CD8-positive, alpha-beta memory T cell (primary cell): ENCODE measurements at places on chromosomes 3 and 15.

GRCh38 chr3:184155644-184156521, 706 bp downstream of the DVL3 start:
- peak; percentile 26 for DNase-seq

DNA sequence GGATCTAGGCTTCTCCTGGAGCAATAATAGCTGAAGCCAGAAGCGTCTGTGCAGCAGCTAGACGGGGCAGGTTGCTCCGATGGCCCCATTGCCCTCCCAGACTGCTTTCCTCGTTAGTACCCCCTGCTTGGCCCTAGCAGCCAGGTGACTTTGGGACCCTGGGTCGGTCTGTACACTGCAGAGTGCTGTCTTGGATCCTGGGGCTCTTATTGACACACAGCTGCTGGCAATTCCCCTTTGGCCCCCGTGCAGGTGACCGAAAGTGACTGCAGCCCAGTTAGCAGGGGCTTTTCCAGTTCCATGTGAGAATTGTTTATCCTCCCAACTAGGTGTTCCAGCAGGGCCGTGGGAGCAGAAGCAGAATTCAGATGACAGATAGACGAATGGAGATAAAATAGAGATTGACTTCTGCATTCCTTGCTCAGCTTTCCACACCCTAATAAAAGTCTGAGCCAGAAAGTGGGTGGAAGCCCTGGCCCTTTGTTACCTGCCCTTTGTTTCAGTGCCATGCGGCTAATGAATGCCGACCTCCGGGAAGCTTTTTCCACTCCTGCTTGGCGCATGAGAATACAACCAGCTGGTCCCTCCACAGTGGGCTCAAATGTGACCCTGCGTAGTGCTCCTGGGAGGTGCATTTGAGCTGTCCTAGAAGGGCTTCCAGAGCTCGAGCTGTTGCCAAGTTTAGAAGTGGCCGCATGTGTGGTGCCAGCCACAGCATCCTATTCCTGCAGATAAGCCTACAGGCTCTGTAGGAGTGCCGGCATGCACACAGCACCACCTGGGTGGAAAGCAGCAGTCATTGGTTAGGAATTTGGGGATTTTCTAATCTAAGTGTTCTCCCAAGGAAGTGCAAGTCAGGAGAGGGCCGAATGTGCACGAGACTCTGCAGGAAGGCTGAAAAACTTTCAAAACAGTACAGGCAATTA, 94.4 kb downstream of the SLCO3A1 start:
- no peak for DNase-seq

DNA sequence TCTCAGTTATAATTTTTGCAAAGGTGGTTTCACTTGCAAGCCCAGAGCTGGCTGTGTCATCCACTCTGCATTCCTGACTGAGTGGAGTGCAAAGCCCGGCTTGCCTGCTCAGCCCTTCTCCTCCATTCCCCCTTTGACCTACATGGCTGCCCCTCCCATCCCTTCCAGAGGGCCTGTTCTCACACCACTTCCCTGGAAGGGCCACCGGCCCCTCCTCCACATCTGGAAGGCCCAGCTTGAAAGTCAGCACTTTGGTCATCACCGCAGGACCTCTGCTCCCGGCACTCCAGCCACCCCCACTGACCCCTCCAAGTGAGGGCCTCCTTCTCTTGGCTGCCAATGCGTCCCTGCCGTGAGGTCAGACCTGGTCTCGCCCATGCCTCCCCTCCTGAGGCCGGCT, 74.1 kb upstream of the RNF7 start:
- no peak for DNase-seq

DNA sequence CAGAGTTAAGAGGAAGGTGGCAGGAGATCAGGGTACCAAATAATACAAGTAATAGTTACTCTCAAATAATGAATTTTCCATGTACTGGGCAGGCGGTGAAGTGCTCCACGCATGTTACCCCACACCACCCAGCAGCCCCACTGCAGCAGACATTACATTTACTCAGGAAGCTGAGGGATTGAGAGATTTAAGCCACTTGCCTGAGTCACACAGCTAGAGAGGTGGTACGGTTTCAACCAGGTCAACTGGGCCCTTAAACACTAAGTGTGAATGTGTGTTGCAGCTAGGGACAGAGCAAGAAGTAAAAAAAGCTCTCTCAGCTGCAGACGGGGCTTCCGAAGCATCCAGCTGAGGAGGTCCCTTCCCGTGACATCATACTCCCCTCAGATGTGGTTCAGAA, 91.3 kb downstream of the PRICKLE2 start:
- no peak for DNase-seq

DNA sequence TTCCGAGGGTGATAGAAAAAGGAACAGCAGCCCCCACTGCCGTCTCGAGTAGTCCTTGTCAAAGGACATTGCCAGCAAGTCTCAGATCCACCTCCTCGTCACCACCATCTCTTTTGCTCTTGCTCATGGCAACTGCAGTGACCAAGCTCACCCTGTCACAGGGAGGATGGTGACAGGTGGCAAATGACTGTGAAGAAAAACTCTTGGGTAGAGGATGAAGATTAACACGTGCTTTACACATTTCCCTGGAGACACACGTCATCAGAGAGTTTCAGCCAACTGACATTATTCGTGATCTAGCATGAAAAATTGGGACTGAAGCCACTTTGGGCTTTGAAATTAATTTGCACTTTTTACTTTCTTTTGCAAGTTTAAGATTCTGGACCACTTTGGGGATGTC, 174.3 kb downstream of the EBLN2 start:
- no peak for DNase-seq

- DNase-seq = no peak
Observed at GRCh38 chr3:191244242-191244867, 45.3 kb downstream of the OSTN start.

DNA sequence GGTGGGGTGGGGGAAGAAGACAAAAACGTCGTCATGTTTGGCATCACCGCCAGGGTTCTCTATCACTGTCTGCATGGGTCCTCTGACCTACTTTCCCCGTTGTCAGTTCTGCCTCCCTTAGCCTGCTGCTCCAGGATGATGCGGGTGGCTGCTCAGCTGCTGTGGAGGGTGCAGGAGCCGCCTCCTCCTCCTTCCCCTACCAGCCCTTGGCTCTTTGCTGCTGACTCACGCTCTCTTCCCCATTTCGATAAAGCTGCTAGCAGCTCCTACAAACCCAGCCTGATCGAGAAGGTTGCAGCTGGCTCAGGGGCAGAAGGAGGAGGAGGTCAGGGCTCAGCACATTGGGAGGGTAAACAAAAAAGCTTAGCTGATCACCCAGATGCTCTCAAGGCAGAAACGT, 49.5 kb upstream of the SEC13 start:
- DNase-seq = no peak

DNA sequence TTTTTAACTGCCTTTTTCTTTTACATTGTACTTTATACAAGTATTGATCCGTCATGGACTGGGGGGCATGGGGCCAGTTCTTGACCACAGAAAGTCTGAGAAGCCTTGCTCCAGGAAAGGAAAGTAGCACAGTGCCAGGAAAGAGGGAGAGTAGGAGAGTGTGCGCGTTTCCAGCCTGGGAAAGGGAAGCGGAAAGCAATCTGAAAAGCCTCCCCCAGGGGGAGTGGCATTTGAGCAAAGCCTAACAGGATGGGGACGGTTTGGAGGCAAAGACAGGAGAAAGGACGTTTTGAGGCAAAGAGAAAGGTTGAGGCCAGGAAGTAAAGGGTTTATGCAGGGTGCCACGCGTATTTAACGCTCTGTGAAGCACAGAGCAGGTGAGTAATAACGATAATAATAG, 116.9 kb downstream of the RORA start:
- no peak for DNase-seq

GRCh38 chr3:51642462-51642861, 28.6 kb upstream of the TEX264 start:
- DNase-seq = peak; percentile 7

- no peak for DNase-seq
Observed at GRCh38 chr3:103684904-103685303, 1250.1 kb downstream of the ZPLD1 start.
